GM12865 (cell line): ENCODE measurements at places on chromosomes 1 and 21.

- no peak for DNase-seq
Observed at GRCh38 chr1:171420810-171421209, 64.5 kb upstream of the PRRC2C start.

DNA sequence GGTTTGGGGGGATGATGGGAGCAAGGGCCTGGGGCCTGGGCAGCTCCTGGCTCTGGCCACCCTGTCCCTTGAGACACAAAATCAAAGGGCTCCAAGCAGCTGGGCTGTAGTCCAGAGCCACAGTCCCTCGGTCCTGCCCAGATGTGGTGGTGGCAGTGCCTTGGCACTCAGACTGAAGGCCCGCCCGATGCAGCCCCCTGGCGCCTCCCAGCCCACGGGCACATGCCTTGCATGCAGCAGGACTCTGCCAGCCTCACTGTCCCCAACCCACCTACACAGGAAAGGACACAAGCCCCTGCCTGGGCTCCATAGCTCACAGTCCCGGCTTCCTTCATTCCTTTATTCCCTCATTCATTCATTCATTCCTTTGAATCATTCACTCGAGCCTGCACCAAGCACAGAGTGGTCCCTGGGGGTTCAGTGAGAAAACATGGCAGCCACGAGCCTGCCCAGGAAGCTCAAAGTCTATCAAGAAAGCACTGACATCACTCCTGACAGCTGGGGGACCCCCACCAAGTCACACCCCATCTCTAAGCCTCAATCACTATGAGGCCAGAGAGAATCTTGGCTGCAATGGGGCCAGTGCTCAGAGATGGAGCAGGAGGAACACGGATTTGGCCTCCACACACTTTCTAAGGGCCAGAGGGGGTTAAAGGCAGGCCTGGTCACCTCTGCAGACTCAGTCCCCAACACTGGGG lies 5.8 kb downstream of the SDC3 start:
- no peak for DNase-seq

- no peak for DNase-seq
Observed at GRCh38 chr1:212353181-212353580, 61.5 kb downstream of the PACC1 start.

DNA sequence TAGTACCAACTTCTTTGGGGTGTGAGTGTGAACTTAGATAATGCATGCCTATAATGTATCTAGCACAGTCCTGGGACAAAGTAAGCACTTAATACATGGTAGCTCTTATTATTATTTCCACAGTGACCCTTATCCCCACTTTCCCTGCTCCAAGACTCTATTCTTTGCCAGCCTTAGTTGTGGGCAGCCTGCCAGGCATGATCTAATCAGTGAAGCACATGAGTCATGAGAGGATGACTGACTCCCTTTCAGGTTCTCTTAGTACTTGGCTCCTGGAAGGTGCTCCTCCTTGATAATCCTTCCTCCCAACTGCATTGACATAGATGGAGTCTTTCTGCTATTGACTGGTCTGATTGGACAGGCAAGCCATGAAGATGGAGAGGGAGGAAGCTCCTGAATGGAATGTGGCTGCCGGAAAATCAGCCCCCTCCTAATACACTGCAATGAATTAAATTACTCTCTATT lies 17.4 kb upstream of the GNG12 start:
- DNase-seq = no peak

DNA sequence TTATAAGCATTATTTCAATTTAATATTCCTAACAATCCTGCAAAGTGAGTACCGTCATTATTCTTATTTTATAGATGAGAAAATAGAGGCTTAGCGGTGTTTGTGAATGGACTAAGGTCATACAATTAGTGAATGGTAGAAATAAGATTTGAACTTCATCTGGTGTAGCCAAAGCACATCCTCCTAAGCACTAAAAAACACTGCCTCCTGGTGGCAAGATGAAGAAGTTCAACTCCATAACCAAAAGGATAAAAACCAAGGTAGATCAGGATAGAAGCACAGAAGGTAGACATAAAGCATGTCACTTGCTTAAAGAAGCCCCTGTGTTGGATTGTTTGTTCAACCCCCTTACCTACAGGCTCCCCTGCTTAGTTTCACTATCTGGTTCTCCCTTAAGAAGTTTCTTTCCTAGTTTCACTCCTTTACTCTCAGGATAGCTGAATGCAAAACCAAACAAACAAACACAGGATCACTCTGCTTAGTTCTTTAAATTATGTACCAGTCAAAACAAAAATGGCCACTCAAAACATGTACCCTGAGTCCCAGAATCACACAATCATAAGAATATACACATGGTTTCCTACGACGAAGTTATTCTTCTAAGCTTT lies 12.7 kb upstream of the AIM2 start:
- DNase-seq = peak; percentile 60

- peak; percentile 82 for DNase-seq
Observed at GRCh38 chr1:156489166-156489934, 11.2 kb downstream of the MEF2D start.

DNA sequence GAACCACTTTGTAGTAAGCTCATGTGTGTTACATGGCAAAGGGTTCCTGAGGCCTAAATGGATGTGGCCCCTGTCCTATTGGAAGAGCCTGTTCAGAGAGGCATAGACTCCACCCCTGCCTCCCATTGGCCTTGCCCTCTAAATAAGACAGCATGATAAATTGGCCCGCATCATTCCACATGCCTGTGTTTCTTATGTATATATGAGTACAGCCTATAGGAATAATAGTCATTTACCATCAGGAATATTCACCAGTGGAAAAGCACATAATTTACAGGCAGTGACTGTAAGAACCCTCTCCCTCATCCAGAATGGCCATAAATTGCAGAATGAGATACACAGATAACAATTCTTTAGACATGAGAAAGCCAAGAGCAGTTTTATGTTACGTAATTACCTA lies 519.5 kb upstream of the DAB1 start:
- DNase-seq = no peak

DNA sequence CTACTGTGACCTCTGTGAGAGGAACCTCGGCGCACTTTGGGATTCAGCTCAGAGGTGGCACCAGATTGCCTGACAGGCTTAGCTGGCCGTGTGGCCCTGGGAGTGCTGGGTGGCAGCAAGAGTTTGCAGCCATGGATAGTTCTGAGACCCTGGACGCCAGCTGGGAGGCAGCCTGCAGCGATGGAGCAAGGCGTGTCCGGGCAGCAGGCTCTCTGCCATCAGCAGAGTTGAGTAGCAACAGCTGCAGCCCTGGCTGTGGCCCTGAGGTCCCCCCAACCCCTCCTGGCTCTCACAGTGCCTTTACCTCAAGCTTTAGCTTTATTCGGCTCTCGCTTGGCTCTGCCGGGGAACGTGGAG lies 67.5 kb downstream of the DISC1 start:
- DNase-seq = no peak

GRCh38 chr1:117612517-117613248 lies 6.8 kb downstream of the TENT5C start:
- DNase-seq = no peak
